D721Med (cell line): ENCODE measurements at places on chromosomes 1 and 21.

DNA sequence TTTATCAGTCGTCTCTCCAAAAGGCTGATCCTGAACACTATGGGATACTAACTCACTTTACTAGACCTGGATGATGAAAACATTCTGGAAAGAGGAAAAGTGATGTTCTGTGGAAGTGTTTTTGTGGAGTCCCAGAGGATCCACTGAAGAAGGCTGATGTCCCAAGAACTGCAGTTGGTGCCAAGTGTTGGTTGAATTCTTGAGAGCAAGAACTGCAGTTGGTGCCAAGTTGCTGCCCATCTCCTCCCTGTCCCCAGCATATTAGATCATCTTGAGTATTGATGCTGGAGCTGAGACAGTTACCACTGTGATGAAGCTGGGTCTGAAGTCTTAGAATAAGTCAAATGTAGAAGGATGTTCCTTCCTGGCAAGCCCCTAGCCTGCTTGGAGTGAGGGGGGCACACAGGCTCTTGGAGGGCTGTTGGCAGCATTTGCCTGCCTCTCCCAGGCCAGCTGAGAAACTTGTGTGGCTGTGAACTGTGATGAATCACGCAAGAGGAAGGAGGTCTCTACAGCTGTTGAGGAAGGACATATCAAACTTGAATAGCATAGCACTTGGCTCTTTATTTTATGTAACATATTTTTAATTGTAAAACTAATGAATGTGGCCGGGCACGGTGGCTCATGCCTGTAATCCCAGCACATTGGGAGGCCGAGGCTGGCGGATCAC is 48.1 kb downstream of the DNAJC6 start:
- DNase-seq = no peak

- DNase-seq = no peak
These were observed 14.9 kb upstream of the ARHGEF10L start for GRCh38 chr1:17524645-17525044.

- DNase-seq = no peak
These were observed 57.3 kb upstream of the BCAR3 start for GRCh38 chr1:93738926-93739325.

GRCh38 chr21:40699366-40699765 is 147.6 kb downstream of the DSCAM start:
- no peak for DNase-seq

DNA sequence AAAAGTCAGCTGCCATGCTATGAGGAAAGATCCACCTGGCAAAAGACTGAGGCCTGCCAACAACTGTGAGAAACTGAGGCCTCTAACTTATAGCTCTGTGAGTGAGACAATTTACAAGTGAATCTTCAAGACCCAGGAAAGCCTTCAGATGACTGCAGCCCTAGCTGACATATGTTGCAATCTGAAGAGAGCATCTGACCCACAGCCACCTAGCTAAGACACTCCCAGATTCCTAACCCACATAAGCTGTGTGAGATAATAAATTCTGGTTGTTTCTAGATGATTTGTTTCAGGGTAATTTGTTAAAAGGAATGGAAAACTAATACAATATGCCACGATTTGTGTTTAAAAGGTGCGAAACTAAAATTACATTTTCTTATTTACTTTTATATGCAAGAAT is 55.1 kb downstream of the HFM1 start:
- DNase-seq = no peak

- no peak for DNase-seq
These were observed 98.4 kb downstream of the SMYD2 start for GRCh38 chr1:214379236-214379970.

GRCh38 chr21:45310459-45310858 is 22.8 kb upstream of the POFUT2 start:
- no peak for DNase-seq
